ENCODE measurements at places on chromosomes 6 and 20.

GRCh38 chr6:111817451-111818120 lies 55.7 kb downstream of the FYN start:
- no peak for DNase-seq

DNA sequence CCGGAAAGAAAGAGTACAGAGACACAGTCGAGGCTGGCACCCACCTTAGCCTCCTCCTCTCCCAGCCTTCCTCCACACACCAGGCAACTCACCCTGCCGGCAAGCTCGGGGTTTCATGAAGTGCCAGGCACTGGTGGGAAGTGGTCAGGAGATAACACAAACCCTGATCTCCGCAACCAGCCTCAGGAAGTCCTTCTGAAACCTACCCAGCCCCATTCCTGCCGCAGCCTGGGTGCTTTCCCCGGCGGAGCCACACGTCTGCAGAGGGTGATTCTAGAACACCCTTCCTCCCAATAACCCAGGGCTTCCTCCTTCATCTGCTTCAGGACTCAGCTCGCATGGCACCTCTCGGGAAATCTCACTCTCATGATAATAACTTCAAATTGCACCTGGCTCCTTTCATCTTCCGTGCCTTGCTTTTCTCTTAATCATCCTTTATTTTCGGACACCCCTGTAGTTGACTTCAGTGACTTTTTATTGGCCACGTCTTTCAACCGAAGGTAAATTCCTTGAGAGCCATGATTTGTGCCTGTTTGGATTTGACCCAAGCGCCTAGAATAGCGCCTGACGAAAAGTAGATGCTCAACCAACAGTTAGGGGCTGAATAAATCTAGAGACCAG lies 8.7 kb upstream of the HLA-E start:
- no peak for DNase-seq

DNA sequence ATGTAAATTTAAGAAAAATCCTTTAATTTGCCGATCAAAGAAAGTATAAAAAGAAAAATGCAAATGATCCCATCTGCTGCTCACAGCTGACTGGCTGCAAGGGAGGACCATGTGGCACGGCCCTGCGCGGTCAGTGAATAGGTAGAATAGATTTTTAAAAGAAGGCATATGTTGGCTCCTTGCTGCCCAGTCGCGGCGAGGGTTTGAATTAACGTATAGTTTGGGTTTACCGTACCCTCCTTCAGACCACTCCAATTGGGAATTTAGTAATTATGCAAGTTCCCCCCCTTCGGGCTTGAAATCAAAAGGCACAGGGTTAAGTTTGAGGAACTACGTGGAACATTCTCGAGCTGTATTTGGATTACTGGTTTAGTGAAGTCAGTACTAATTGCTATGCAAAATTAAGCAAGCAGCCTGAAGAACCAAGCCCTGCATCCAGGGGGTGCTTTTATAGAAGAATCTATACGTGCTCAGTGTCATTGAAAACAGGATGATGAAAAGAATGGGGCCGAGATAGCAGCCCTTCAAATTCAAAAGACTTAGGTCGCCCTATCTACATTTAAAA lies 1.1 kb upstream of the BEND3 start:
- DNase-seq: no peak

DNA sequence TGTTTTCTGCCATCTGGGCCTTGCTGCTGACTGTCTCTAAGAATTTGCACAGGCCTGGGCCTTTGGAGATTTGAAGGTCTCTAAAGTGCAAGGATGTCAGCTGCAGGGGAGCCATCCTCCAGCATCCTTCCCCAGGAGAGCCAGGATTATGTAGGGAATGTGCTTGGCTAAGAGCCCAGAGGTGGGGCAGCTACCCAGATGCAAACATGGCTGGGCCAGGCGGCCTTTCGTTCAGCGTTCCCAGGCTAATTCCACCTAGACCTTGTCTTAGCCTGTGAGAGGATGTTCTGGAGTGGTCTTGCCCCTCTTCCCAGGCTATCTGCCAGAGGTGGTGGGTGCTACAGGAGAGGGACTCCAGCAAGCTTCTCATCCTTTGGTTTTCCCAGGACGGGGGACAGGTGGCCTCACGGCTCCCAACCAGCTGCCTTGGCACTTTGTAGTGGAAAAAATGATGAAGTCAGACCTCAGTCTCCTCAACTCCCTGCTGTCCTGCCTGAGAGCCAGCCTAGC lies 7.7 kb upstream of the PTGIS start:
- no peak for DNase-seq

DNA sequence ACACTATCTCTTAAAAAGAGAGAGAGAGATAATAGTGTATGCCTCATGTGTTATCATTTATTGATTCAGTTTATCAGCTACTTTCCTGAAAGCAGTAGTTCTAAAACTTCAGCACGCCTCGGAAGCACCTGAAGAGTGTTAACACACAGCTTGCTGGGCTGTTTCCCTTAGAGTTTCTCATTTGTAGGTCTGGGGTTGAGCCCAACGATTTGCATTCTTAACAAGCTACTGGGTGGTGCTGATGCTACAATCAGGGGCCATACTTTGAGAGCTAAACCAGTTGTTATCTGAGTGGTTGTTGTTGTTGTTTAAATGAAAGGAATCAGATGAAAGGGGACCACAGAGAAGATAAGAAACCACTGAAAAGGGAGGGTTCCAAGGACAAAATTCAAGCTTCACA lies 32.6 kb downstream of the SIM1 start:
- no peak for DNase-seq

- no peak for DNase-seq
Observed at GRCh38 chr6:37532122-37532521, 32.4 kb upstream of the CCDC167 start.

- DNase-seq: no peak
Observed at GRCh38 chr6:139518556-139519091, 144.2 kb upstream of the CITED2 start.

GRCh38 chr6:127483399-127484055 lies 24.3 kb upstream of the KIAA0408 start:
- no peak for DNase-seq

GRCh38 chr6:40188931-40189330 lies 254.7 kb upstream of the MOCS1 start:
- DNase-seq: no peak
